Jurkat, Clone E6-1 (cell line): ENCODE measurements at places on chromosomes 1 and 21.

DNA sequence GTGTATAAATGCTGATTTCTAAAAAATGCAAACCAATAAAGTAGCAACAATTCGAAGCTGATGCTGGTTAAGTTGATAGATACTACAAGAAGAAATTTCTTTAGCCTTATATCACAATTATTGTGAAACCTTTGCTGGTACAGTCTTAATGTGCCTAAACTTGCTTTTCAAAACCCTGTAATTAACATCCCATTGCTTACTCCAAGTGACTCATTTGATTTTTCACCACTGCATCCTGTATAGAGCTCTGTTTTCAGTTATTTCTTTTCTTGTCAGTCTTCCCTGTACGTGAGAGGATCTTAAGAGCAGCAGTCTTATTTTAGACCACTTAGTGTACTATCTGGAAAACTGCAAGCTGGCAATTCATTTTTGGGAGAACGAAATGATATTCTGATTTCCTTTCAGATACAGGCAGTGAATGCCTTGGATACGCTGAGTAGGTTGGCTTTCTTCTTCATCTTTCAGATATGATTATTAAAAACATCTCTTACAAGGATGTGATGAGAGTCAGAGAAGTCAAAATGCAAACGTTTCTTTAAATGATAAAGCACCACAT, 210.3 kb downstream of the KCTD3 start:
- no peak for DNase-seq

DNA sequence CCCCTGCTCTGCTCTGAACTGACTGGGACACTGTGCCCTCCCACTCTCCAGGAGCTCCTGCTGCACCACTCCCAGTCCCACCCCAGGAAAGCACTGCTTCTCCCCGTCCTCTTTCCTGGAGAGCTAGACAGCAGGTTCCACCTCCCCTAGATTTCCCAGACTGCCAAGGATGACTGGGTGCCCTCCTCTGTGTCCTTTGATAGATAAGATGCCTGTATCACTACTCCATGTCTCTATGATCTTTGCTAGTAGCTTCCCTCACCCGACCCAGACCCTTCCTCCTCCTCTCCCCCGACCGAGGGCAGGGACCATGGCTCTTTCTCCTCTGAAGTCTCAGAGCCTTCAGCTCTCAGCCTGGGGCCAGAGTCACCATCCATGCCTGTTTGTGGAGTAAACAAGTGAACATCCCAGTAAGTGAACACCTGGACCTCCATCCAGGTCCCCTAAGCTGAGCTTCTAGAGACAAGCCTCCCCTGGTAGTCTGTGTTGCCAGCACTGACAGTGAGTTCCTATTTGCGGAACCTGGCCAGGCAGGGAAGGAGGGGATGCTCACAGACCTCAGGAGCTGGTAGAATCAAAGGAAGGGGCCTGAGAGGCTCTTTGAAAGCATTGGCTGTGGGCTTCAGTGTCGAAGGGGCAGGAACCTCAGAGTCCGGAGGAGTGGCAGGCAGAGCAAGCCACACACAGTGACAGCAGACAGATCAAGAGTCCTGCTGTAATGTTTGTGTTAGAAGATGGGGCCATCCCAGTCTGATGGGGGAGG, 104.0 kb downstream of the PAX7 start:
- DNase-seq: no peak

GRCh38 chr1:110288111-110288510, 51.1 kb upstream of the RBM15 start:
- DNase-seq: no peak

DNA sequence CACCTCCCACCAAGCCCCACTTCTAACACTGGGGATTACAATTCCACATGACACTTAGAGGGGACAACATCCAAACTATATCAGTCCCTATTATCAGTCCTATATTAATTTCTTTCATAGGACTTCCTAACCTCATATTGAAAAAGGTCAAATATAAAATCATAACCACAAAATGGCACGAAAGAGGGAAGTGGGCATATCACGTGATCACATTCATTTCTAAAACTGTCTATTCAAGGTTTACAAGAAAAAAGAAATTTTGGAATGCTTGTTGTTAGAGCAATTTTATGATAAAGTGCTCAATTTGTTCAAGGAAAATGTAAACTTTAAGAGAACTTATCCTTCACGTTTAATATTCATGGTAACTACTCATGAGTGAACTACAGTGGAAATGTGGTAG, 13.2 kb upstream of the CDC7 start:
- no peak for DNase-seq

GRCh38 chr1:47161298-47162040, 24.2 kb downstream of the CYP4A22 start:
- DNase-seq: no peak

DNA sequence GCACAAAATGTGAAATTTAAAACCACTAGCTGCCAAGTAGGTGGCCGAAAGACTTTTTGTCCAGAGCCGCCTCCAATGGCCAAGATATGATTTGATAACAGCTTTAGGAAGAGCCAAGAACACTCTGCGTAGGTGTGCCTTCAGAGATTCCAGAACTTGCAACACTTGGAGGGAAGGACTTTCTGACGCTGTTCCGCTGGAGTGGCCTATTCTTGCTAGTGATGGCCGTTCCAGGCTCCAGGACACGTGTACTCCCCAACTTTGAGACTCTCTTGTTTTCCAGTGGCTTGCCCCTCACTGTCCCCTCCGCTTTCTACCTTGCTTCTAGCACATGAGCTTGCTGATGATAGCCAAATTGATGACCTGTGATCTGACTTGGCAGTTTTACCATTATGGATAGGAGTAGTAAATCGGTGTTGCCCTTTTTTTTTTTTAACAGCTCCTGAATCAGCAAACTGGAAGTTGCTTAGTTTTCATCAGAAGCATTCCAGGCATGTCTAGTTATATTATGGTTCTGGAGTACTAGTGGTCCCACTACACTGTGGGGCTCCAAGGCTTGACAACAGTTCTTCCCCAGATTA, 1.0 kb downstream of the PRDX6 start:
- no peak for DNase-seq

DNA sequence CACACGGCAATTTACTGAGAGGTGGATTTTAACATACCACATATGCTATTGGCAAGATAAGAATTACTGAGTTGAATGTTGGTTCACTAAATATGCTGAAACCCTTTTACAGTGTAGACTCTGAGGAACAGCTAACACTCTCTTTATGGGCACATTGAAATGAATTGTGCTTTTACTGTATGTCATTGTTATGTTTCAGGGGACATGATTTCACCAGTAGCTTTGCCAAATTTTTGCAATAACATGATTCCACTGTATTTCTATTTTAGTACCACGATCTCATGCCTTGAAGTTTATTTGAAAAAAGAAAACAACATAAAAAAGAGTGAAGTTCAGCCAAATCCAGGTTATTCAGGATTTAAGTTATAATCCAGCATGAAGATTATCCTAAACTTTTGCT, 188.5 kb downstream of the HLX start:
- DNase-seq: no peak

GRCh38 chr21:32956061-32956656, 69.6 kb upstream of the OLIG2 start:
- DNase-seq: no peak

DNA sequence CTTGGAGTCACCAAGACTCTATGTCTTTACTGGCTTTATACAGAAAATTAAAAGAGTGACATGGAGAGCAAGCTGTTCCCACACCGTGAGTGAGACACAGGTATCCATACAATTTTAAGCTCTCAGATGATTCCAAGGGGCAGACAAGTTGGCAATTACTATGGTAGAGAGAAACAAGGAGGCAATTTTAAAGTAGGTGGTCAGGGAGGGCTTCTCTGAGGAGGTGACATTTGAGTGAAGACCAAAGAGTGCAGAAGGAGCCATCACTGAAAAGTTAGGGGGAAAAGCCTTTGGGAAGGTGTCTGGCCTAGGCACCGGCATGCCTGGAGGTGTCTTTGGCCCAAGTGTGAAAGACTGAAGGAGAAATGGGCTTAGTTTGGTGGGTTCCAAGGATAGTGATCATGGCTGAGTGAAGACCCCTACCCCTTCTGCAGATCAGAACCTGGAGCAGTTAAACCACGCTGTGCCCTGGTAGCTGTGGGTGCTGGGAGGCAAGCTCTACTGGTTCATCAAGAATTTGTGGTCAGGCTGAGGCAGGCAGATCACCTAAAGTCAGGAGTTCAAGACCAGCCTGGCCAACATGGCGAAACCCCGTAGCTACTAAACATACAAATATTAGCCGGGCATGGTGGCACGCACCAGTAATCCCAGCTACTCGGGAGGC, 10.4 kb downstream of the IFI6 start:
- DNase-seq: no peak
